ENCODE measurements at places on chromosomes 1 and 21.

DNA sequence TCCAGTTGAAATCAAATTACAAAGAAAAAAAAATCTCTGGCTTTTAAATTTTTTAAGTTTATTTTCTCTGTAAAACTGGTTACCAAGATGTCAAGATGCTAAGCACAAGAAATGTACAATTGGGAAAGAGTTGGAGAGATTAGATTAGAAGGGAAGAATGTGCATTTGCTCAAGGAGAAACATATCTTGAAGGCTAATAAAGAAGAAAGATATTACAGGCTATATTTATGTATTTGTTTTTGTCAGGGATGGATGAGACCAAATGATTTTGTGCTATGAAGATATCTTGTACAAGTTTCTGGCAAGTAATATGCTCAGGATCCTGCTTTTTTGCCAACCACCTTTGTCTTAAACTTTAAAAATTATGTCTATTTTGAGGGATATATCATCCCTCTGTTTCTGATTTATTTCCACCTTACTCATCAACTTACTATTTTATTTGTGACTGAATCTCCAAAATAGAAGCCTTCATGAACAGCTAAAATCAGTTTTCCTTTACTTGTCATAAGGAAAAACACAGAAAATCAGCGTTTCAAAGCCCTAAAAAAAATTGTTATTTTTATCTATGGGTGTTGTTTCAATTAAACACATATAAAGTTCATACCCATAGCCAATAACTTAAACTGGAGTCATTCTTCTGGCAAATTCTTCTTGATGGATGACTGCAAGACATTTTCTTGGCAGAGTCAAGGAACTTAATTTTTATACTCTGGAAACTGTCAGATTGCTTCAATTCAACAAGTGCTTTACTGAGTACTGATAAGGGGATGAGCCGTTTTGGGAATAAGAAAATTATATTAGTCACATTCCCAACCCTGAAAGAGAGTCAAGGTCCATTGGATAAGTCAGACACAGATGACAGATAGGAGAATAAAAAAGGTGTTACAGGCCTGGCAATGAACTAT lies 141.8 kb downstream of the CTH start:
- H3K36me3 ChIP-seq: no peaks in the 10 kb centered on the region
- DNase-seq: no peak
- peaks cover 1% of the 10 kb centered on the region for H3K27me3 ChIP-seq
- H3K4me1 ChIP-seq: no peaks in the 10 kb centered on the region

- peaks cover 3% of the 10 kb centered on the region for H3K4me1 ChIP-seq
- H3K27me3 ChIP-seq: no peaks in the 10 kb centered on the region
- no peak overlapping the region for H3K27ac ChIP-seq
- no peak for DNase-seq
- H3K4me3 ChIP-seq: no peak overlapping the region
These were observed 246.0 kb downstream of the RERE start for GRCh38 chr1:8571200-8571984.

GRCh38 chr1:94336991-94337390 lies 81.2 kb upstream of the ABCD3 start:
- H3K27ac ChIP-seq: no peak overlapping the region
- H3K4me1 ChIP-seq: peaks cover 5% of the 10 kb centered on the region

- peak overlapping the region; percentile 89 for H3K27ac ChIP-seq
- peak; percentile 55 for DNase-seq
- peak overlapping the region; percentile 90 for H3K4me3 ChIP-seq
- peaks cover 2% of the 10 kb centered on the region for H3K27me3 ChIP-seq
- no peaks in the 10 kb centered on the region for H3K36me3 ChIP-seq
These were observed 649 bp downstream of the AHDC1 start for GRCh38 chr1:27603309-27603680.

DNA sequence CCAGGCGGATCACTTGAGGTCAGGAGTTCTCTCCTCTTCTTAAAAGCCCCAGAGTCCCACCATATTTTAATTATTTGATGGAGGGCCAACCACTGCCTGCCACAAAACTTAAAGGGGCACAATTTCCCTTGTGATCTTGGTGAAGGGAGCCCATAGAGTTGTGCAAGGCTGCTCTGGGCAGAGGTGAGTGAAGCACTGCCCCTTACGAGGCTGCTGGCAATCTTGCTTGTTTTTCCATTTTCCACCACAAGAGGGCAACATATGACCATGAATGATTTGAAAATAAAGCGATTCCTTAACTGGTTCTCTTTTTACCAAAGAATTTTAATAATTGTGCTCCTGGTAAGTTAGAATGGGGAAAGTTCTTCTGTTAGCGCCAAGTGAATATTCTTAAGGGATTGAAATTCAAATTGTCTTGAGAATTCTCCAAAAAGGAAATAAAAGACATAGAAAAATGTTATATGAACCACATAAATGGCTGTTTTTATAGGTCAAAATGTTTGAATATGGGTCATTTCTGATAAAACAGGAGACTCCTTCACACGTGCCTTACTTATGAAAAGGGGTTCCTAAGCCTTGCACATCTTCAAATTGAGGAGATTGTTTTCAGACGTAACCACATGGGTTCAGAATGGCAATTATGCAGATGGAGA lies 22.7 kb downstream of the PGM1 start:
- no peaks in the 10 kb centered on the region for H3K27me3 ChIP-seq
- DNase-seq: peak; percentile 48
- H3K4me1 ChIP-seq: no peaks in the 10 kb centered on the region
- H3K36me3 ChIP-seq: no peaks in the 10 kb centered on the region

DNA sequence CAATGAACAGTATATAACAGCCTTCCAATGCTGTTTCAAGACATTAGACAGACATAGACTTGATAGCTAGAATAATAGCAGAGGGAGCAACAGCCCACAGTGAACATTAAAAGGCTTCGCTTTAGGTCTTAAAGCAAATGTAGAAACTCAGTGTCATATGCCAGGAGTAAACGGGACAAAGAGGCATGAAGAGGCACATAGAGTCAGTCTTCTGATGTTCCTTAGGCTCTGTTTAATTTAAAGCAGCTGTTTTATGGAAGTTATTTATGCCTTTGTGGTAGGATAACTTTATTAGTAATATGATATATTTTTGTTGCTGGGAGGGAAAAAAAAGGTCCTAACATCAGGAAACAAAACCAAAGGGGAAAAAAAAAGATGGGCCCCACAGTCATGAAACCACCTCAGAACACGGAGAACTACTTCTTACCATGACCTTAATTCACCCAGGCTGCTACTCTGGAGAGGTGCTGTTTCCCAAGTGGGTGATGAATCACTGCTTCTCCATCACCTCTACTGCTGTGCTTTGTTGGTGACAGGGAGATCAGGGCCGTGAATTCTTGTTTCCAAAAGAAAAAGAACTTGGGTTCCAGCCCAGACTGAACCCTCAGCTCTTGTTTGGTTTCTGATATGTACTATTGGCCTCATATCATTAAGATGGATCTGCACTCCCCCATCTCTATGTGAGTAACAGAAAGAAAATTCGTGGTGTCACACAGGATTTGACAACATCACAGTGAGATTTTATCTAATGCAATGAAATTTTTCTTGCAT lies 616.9 kb downstream of the KIF26B start:
- no peak overlapping the region for H3K4me3 ChIP-seq
- no peak for DNase-seq
- no peak overlapping the region for H3K27ac ChIP-seq
- no peaks in the 10 kb centered on the region for H3K4me1 ChIP-seq
- peaks cover 10% of the 10 kb centered on the region for H3K36me3 ChIP-seq

GRCh38 chr1:208420696-208421095 lies 176.5 kb upstream of the PLXNA2 start:
- H3K27ac ChIP-seq: no peak overlapping the region
- no peak overlapping the region for H3K4me3 ChIP-seq
- no peak for DNase-seq
- H3K27me3 ChIP-seq: no peaks in the 10 kb centered on the region
- no peaks in the 10 kb centered on the region for H3K4me1 ChIP-seq

DNA sequence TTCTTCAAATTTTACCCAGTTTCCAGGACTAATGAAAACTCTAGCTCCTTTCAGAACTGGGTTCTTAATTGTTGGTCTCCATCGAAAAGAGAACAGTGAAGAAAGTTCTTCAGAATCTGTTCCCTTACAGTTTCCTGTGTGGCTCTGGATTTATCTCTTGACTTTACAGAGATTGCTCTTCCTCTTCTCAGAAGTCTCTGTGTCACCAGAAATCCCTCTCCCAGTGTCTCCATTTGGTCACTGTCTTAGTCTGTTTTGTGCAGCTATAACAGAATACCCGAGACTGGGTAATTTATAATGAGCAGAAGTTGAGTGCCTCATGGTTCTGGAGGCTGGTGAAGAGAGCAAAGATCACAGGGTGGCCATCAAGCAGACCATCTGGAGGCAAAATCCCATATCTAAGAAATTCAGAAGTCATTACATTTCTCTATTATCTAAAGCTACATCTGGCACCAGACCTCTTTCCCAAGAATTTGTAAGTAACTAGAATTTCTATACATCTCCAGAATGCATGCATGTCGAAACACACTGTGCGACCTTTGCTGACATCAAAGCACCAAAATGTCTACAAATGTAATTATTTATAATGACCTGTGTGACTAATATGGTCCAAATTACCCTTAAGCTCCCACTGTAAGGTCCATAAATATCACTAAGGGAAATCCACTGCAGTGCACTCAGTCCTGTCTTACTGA lies 65.4 kb upstream of the KRTAP19-8 start:
- no peak overlapping the region for H3K4me3 ChIP-seq
- no peaks in the 10 kb centered on the region for H3K36me3 ChIP-seq
- no peaks in the 10 kb centered on the region for H3K27me3 ChIP-seq

- H3K27ac ChIP-seq: no peak overlapping the region
- no peak for DNase-seq
- no peaks in the 10 kb centered on the region for H3K4me1 ChIP-seq
These were observed 7.3 kb downstream of the SH2D1B start for GRCh38 chr1:162404550-162405160.

DNA sequence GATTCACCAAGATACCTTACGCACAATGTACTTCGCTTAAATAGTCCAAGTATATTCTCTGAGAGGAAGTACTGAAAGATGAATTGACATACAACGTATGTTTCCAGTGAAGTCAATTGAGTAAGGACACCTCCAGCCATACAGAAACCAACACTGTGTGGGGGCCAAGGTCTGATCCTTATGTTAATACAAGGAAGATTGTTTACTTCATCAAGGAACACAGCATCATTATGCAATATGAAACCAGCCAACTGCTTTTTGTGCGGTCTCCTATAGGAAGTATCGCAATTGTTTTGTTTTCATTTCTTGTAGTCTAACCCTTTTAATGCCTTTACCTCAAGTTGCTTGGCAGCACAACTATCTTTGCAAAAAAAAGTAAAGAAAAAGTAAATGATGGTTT lies 28.2 kb upstream of the TEKT2 start:
- H3K27me3 ChIP-seq: no peaks in the 10 kb centered on the region
- no peak overlapping the region for H3K27ac ChIP-seq
- H3K36me3 ChIP-seq: no peaks in the 10 kb centered on the region
- no peak overlapping the region for H3K4me3 ChIP-seq

DNA sequence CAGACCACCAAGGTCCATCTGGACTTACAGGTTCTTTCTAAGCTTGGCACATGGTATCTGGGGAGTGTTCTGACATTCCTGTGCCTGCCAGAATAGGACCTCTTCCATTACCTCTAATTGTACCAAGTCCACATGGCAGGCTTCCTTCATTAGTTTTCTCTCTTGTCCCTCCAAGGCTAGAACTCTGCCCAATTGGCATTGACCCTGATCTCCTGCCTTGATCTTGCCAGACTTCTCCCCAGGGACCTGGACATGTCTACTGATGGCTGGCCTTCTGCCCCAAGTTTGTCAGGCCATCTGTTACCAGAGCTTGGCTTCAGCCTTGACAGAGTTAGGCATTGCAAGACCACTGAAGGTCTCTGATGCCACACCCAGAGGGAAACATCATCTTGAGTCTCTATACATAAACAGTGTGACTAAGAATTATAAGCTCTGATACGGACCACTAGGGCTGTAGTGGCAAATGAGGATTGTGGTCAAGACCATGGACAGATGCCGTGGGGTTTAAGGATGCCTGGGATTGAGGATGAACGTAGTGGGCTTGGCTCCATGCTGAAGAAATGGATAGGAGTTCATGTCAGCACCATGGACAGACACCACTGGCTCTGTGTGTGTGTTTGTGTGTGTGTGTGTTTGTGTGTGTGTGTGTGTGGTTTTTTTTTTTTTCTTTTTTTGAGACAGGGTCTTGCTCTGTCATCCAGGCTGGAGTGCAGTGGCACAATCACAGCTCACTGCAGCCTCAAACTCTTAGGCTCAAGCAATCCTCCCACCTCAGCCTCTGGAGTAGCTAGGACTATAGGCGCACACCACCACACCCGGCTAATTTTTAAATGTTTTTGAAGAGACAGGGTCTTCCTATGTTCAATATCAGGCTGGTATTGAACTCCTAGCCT lies 19.5 kb upstream of the PSMB2 start:
- peaks cover 5% of the 10 kb centered on the region for H3K27me3 ChIP-seq
- H3K4me3 ChIP-seq: no peak overlapping the region
- no peaks in the 10 kb centered on the region for H3K4me1 ChIP-seq
- no peak overlapping the region for H3K27ac ChIP-seq

DNA sequence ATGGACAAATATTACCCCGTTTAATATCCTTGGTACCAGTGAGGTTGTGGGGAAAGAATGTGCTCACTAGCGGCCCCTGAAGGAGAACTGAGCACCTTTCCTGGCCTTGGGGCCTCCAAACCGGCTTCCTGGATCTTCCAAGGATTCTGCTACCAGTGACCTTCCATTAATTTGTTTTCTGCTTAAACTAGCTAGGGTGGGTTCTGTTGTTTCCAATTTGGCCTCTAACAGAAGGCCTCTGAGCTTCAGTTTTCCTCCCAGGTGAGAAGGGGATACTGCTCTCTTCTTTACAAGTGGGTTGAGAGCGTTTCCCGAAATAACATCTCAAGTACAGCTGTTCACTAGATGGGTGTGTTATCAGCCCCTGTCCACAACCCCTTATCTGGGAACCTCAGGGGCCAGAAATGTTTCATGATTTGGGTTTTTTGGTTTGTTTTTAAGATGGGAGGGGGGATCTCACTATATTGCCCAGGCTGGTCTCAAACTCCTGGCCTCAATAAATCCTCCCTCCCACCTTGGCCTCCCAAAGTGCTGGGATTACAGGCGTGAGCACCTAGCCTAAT lies 16.9 kb upstream of the IFNGR2 start:
- no peak for DNase-seq
- H3K27ac ChIP-seq: no peak overlapping the region
- peaks cover 34% of the 10 kb centered on the region for H3K27me3 ChIP-seq
- peaks cover 47% of the 10 kb centered on the region for H3K4me1 ChIP-seq
- no peak overlapping the region for H3K4me3 ChIP-seq

DNA sequence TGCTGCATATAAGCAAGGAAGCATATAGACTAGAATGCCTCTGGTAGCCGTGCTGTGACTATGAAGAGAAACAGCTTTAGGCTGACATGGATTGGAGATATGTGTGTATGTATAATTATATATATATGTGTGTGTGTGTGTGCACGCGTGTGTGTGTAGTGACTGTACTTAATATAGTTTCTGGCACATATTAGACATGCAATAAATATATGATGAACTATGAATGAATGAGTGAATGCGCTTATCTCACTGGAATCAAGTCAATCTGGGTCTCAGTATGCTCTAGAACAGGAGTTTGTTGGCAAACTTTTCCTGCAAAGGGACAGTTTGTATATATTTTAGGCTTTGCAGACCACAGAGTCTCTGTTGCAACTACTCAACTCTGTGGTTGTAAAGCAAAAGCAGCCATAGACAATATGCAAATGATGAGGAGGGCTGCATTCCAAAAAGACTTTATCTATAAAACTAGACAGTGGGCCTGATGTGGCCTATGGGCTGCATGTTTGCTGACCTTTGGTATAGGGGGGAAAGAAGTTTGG lies 482.9 kb upstream of the USP24 start:
- no peaks in the 10 kb centered on the region for H3K4me1 ChIP-seq
- H3K27me3 ChIP-seq: peaks cover 3% of the 10 kb centered on the region
- no peak overlapping the region for H3K27ac ChIP-seq
- no peak for DNase-seq
- H3K4me3 ChIP-seq: no peak overlapping the region
- H3K36me3 ChIP-seq: no peaks in the 10 kb centered on the region

GRCh38 chr1:222288053-222288452 lies 259.9 kb downstream of the HHIPL2 start:
- no peak overlapping the region for H3K4me3 ChIP-seq
- H3K36me3 ChIP-seq: no peaks in the 10 kb centered on the region
- no peaks in the 10 kb centered on the region for H3K27me3 ChIP-seq
- no peaks in the 10 kb centered on the region for H3K4me1 ChIP-seq

All from activated naive CD8-positive, alpha-beta T cell treated with anti-CD3 and anti-CD28 coated beads, Interleukin-2, amount 50 U/mL, for 24 hours (primary cell).